ENCODE measurements at places on chromosomes 6 and 20.
A peak's percentile ranks its signal among the peaks of the same experiment; 100 is the strongest.

- DNase-seq, result peak; percentile 71
Measured at GRCh38 chr6:157329829-157330228, 6.5 kb upstream of the TMEM242 start.

GRCh38 chr6:47323321-47323720 lies 13.6 kb upstream of the TNFRSF21 start:
- no peak for DNase-seq

GRCh38 chr6:66307490-66307889 lies 600.5 kb upstream of the EYS start:
- no peak for DNase-seq

- DNase-seq, result no peak
Measured at GRCh38 chr6:27908017-27908416, 4.2 kb downstream of the OR2B2 start.

GRCh38 chr20:34037121-34037520 lies 43.4 kb downstream of the RALY start:
- peak; percentile 13 for DNase-seq

All from fibroblast of pulmonary artery (primary cell).